ENCODE measurements at places on chromosomes 12 and 14.

DNA sequence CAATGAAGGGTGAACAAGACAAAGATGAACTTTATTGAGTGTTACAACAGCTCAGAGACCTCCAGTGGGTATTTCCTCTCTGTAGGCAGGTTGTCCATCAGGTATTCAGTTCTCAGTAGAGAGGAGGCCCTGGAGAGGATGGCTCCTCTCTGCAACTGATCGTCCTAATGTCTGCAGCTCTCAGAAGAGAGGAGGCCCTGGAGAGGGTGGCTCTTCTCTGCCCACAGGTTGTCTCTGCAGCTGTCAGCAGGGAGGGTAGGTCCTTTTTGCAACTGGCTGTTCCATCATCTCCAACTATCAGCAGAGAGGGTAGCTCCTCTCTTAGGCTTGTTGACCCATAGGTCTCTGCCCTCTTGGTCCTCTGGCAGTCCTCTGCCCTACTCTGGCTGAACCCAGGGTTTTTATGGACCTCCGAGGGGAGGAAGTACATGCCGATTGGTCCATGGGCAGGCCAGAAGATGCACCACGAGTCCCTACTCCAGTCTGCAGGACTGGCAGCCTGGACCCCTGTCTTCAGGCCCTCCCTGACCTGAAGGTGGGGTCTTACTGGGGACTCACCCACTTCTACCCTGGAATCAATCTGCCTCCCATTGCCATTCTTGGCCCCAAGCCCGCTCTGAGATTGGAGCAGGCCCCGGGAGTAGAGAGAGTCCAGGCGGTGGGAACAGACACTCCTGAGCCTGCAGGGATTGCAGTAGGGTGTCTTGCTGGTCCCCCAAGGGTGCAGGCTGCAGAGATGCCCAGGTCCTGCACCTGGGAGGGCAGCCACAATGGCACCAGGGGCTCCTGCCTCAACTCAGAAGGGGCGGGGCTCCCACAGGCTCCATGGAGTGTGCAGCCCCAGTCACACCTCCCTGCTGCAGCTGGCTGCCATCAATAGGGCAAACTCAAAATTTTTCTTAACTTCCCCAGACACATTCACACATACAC lies 2.3 kb downstream of the TMEM116 start:
- no peak for DNase-seq

DNA sequence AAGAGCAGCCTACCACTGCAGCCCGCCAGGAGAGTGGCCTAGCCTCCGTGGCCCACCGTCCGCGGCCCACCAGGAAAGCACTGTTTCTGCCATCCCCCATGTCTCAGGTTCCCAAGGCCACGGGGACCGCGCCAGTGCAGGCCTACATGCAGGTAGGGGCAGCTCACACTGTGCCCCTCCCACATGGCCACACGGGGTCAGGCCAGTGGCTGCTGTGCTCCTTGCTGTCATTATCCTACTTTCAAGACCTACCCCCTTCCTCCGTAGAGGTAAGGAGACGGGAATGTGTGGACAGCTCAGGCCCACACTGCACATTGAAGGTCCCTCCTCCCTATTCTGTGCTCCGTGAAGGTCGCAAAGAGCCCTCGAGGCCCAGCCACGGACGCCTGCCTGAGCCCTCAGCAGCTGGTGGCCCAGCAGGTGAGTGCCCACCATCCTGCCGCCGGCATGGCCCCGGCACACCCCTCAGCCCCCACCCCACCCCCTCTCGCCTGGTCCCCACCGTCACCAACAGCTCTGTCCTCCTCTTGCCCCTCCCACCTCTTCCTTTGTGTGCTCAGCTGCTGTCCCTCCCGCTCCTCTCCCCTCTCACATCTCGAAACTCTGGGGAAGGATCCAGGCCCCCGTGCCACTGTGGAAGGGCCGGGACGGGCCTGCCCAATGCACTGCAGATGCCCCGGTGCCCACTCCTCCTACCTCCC lies 10.0 kb downstream of the DDX51 start:
- DNase-seq = no peak

- DNase-seq = no peak
Measured at GRCh38 chr12:65308006-65308405, 29.5 kb downstream of the MSRB3 start.

GRCh38 chr14:75060420-75060819 lies 3.4 kb downstream of the ACYP1 start:
- DNase-seq = no peak

- DNase-seq = no peak
Measured at GRCh38 chr12:39586816-39587215, 32.8 kb downstream of the ABCD2 start.
